ENCODE measurements at places on chromosomes 11 and 22. TPM values are rescaled to one million over a fixed set of nuclear protein-coding genes. Genes with fewer than 3 reads are reported as not detected.

Gene C11orf24
- polyA plus RNA-seq, result 28.7 TPM

DNA sequence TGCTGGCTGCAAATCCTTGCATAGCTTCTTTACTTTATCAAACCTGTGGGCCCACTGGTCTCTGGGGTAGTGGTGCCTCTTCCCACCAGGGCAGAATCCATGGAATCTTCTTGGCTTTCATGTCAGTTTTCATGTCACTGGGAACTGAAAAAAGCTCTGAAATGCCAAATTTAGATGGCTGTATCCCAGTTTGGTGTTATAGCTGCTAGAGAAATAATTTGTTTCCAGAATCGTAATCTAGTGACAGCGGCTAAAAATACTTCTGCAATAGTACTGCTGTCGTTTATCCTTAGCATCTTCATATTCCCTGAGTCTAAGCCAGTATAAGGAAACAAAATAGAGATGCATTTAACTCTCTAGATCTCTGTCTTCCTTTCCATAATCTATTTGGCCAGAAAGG is 983.4 kb upstream of the FAT3 start:
- DNase-seq, result no peak

DNA sequence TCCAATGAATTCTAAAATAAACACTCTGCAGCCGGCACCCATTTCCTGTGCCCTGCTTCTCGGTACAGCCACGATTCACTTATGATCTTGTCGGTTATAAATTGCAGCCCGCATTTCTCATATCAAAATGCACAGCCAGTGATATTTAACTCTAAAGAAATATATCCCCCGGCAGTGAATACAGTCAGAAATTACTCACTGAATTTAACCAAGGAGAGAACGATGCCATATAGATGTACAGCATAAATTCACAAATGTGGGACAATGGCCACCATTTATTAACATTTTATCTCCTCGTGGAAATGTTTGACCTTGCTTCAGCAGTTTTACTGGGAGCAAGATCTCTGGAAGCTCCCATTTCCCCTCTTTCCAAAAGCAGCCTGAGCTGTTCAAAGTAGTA is 1517.8 kb downstream of the BRD1 start:
- no peak for DNase-seq

- no peak for DNase-seq
Measured at GRCh38 chr11:113626736-113627135, 79.4 kb downstream of the TMPRSS5 start.

Gene RABL2B
- 10.3 TPM for polyA plus RNA-seq

DNA sequence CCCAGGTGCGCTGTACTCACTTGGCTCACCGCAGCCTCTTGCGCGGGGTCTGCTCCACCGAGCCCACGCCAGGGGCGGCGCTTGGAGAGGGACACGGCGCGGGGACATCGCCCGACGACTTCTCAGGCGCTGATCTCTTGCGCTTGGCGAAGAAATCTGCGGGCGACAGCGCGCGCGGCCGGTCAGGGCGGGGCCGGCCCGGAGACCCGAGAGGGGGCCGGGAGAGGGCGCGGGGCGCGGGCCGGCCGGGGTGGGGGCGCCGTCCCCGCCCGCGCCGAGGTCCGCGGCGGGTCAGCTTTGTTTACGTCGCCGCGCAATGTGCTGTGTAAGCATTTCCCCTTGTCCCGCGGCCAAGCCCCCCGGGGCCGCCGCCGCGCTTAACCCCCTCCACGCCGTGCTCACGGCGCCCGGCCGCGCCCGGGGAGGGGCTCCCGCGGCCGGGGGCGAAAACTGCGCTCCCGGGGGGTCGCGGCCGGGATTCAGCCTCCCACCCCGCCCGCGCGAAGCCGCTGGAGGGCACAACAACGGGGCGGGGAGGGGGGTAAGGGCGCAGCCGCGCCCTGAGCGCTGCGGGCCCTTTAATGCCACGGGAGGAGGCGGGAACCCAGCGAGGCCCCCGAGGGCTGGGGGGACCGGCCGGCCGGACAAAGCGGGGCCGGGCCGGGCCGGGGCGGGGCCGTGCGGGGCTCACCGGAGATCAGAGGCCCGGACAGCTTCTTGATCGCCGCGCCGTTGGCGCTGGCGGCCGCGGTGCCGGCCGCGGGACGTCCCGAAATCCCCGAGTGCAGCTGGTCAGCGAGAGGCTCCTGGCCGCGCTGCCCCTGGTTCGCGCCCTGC is 1.4 kb downstream of the CDKN1C start:
- DNase-seq, result peak; percentile 67

Gene OR2D2
- polyA plus RNA-seq, result not detected

DNA sequence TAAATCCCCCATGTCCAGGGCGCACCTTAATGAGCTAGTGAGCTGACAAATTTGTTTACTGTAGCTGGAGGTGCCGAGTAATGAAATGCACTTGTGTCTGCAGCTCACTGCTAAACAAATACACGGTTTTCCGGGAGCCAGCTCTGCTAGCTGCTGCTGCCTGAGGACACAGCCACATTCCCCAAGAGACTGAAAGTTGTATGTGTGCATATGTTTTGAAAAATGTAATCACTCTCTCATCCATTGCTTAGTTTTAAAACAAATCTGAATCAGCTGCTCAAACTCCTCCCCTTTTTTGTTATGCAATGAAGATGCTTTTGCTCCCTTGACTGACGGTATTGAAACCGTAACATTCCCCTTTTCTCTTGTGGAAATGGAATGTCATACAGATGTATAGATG is 62.4 kb upstream of the NNMT start:
- no peak for DNase-seq

DNA sequence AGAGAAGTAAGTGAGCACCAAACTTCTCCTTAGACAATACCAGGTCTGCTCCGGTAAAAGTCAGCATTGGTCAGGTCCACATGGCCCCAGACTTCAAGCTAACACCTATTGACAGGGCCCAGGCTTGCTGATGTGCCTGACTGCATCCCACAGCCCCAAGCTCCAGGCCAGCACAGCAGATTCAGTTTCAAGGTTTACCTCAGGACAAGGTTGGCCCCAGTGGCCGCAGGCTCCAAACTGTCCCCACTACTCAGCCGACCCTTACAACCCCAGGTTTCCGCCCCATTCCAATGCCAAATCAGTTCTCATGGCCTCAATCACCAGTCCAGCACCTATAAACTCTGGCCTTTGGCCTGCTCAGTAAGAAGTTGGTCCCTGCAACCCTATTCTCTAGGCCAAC is 39.4 kb downstream of the OR4C6 start:
- no peak for DNase-seq

- DNase-seq, result peak; percentile 87
Measured at GRCh38 chr22:23178512-23179254, 1.6 kb upstream of the BCR start.

Gene MUC5AC
- polyA plus RNA-seq, result not detected

DNA sequence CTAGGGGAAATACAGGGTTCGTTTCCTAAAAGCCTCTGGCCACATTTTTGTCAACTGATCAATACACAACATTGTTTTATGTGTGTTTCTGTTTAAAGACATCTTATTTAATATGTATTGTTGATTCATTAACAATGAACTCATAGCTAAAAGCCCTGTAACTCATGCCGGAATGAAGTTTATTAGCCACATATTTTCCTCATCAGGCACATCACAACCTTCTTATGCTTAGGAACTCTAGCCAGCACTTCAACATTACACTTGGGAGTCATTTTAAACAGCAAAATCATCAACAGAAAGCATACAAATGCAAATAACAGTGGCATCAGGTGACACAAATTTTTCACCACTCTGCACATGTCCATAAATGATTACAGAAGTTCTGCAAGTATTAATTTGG is 15.1 kb upstream of the BLID start:
- no peak for DNase-seq

GRCh38 chr22:43726322-43726721 is 85.8 kb downstream of the EFCAB6 start:
- DNase-seq, result peak; percentile 58

Gene ARHGAP32
- polyA plus RNA-seq, result 3.5 TPM

GRCh38 chr11:63831326-63831725 is 7.6 kb upstream of the MARK2 start:
- DNase-seq, result no peak

GRCh38 chr11:820655-821511 is 2.2 kb downstream of the PNPLA2 start:
- DNase-seq, result peak; percentile 84

- no peak for DNase-seq
Measured at GRCh38 chr22:49099496-49100124, 728.1 kb downstream of the BRD1 start.

DNA sequence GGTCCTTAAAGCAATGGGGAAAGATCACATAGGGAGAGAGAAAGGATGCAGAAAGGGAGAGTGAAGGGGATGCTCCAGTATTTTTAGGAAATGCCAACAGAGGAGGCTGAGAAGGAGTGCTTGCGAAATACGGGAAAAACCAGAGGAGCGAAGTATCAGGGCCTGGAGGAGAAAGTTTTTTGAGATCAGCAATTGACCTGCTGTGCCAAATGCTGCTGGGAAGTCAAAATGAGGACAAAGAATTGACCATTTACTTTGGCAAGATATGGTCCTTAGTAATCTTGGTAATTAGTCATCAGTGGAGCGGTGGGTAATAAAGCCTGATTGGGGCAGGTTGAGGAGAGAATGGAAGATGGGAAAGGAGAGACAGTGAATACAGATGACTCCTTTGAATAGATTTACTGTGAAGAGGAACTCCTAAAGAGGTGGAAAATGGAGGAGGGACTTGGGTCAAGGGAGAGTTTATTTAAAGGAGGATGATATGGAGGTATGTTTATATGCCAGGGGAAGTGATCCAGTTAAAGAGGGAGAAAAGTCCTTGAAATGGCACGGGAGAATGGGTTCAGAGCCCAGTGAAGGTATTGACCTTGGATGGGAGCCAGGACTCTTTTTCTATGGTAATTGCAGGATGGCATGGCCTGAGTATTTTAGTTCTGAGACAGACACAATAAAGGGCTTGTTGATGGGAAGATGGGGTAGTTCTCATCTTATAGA is 111.5 kb downstream of the PKNOX2 start:
- DNase-seq, result no peak

DNA sequence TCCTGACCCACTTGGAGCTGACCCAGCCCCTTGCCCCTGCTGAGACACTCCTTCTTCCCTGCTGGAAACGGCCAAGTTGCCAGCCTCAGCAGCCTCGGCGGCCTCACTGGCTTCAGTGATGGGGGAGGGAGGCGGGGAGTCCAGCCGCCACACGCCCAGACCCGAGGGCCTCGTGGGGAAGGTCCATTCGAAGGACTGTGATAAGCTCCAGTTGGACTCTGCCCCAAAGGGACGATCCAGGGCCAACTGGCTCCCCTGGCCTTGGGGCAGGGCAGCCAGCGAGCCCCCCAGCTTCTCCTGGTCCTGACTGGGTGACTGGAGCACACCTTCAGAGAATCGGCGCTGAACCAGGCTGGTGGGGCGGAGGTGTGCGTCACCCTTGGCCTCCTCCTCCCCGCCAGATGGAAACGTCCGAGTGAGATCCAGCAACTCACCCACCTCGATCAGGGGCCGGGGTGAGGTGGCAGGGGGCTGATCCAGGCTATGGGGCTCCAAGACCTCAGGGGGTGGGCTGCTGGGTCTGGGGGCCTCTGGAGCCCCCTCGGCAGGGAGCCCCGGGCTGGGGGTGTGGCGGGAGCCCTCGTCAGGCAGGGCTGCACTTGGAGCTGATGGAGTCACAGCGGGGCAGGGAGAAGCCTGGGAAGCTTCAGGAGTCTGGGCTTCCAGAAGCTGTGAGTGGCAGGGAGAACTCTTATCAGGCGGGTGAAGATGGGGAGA is 11.5 kb downstream of the TNKS1BP1 start:
- DNase-seq, result peak; percentile 83

Gene LRRN4CL
- polyA plus RNA-seq, result 3.0 TPM

GRCh38 chr11:117197516-117198456 is 1.4 kb upstream of the TAGLN start:
- DNase-seq, result peak; percentile 82

- no peak for DNase-seq
Measured at GRCh38 chr11:5366856-5367255, 15.5 kb downstream of the OR51B6 start.

Gene P4HA3
- polyA plus RNA-seq, result 0.07 TPM

GRCh38 chr11:124707829-124708228 is 31.9 kb upstream of the NRGN start:
- DNase-seq, result no peak

DNA sequence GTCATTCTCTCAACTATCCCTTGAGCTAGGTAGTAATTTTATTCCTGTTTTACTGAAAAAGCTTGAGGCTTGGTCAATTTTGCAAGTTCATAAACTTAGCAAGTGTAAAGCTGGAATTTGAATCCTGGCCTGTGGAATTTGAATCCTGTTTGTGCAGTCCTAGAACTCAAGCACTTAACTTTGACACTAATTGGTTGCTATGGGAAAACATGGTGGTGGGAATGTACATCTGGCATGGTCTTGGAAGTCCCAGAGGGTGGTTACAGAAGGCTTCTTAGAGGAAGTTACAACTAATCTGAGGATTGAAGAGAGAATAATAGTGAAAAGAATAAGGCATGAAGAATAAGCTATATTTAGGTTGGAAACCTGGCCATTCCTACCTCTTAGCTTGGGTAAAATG is 66.5 kb upstream of the LIN7C start:
- no peak for DNase-seq

DNA sequence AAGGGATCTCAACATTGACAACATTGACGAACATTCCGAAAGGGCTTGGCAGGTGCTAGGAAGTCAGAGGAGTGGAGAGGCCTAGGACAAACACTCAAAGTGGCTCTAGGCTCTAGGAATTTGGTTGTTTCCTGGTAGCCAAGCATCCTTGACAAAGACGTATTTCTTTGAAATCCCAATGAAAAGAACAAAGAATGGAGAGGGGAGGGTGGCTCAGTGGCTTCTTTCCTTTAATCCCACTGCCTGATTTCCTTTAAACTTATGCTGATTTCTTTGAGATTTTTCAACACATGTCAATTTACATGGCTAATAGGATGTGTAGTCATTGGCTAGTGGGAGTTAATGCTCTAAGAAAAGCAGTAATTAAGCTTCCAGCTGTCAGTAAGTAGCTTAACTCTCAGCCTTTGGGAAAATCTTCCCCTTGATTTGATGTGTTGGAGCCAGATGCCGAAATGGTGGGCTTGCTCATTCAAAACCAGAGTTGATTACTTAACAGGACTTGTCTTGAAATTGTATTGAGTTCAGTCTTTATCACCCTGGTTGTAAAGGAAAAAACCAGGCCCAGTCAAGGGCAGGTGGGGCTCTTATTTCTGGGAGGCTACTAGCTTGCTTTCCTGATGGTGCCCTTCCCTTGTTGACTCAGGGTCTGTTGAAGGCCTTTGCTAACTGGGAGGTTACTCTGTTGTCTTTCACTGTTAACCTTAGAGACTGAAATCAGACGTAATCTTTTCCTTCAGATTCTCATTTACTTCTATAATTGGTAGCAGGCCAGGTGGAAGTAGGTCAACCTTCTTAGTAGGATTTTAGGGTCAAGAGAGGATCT is 44.6 kb upstream of the SORL1-AS1 start:
- DNase-seq, result no peak

Gene MS4A5
- not detected for polyA plus RNA-seq

- peak; percentile 16 for DNase-seq
Measured at GRCh38 chr11:116275635-116276034, 497.2 kb downstream of the BUD13 start.

DNA sequence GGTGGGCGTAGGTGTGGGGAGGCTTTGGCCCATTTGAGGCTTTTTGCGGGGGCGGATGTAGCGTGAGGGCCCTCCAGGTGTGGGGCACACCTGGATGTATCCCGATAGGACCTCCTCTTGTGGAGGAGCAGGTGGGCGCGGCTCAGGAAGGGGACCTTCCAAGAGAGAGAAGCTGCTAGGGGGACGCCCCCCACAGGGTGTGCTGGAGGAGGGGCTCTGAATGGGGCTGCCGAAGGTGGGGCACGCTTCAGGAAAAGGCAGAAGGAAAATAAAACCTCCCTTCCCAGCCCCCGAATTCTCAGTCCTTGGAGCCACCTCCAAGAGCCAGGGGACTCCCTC is 621 bp downstream of the SGSM1 start:
- DNase-seq, result no peak

Gene PGR
- 2.1 TPM for polyA plus RNA-seq

- DNase-seq, result no peak
Measured at GRCh38 chr11:133240908-133241655, 291.2 kb downstream of the OPCML start.

Data from right cardiac atrium (tissue), 5 donors.